Mesothelial cell of epicardium (in vitro differentiated cells): ENCODE measurements at places on chromosomes 2 and 18.
A peak's percentile ranks its signal among the peaks of the same experiment; 100 is the strongest.

DNA sequence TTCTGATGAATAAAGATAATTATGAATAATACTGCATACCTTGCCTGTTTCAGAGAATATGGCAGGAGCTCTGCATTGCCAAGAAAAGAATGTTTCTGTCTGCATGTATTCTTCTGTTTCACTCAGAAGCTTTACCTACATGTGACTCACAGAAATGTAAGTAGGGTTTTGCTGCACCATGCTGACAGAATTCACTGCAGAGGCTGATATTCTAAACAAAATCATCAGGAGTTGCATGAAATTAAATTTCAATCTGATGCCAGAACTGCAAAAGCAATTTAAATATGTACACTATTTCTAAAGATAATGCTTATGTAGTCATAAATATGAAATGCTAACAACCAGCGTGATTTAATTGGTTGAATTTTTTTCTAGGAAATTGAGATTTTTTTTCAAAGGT is 332.8 kb upstream of the FSHR start:
- no peaks in the 10 kb centered on the region for H3K4me1 ChIP-seq
- H3K27ac ChIP-seq, result no peak overlapping the region
- no peaks in the 10 kb centered on the region for H3K27me3 ChIP-seq

GRCh38 chr2:5077479-5078089 is 614.6 kb upstream of the SOX11 start:
- no peak for DNase-seq
- no peaks in the 10 kb centered on the region for H3K27me3 ChIP-seq
- H3K27ac ChIP-seq, result no peak overlapping the region
- H3K4me3 ChIP-seq, result no peak overlapping the region

- H3K27me3 ChIP-seq, result no peaks in the 10 kb centered on the region
- no peak overlapping the region for H3K27ac ChIP-seq
- H3K4me1 ChIP-seq, result peaks cover 32% of the 10 kb centered on the region
- no peak overlapping the region for H3K4me3 ChIP-seq
- DNase-seq, result no peak
These were observed 129.2 kb downstream of the MYO1B start for GRCh38 chr2:191374366-191374765.

GRCh38 chr2:204691911-204692510 is 146.7 kb downstream of the PARD3B start:
- H3K4me1 ChIP-seq, result peaks cover 26% of the 10 kb centered on the region
- H3K27me3 ChIP-seq, result no peaks in the 10 kb centered on the region
- H3K4me3 ChIP-seq, result no peak overlapping the region
- no peaks in the 10 kb centered on the region for H3K36me3 ChIP-seq

GRCh38 chr2:38131676-38132075 is 55.7 kb upstream of the CYP1B1 start:
- H3K27me3 ChIP-seq, result no peaks in the 10 kb centered on the region
- no peak overlapping the region for H3K4me3 ChIP-seq
- H3K36me3 ChIP-seq, result peaks cover 35% of the 10 kb centered on the region
- peaks cover 2% of the 10 kb centered on the region for H3K4me1 ChIP-seq
- H3K27ac ChIP-seq, result no peak overlapping the region
- no peak for DNase-seq

DNA sequence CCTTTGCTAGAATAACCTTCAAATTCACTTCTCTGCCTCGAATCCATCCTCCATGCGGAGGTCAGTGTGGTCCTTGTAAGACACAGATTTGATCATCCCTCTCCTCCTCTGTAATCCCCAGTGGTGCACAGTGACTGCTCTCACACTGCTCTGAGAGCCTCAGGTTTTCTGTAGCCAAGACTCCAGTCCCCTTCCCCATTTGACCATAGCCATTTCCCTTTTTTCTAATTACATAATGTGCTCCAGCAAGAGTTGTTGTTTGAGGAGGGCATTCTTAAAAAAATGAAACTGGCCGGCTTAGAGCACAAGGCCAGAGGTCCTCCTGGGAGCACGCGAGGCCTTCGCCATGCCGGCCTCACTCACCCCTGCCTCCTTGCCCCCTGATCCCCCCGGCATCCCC is 34.7 kb upstream of the LPIN1 start:
- H3K4me1 ChIP-seq, result peaks cover 14% of the 10 kb centered on the region
- no peak for DNase-seq
- no peak overlapping the region for H3K27ac ChIP-seq
- H3K36me3 ChIP-seq, result no peaks in the 10 kb centered on the region
- peaks cover 3% of the 10 kb centered on the region for H3K27me3 ChIP-seq

DNA sequence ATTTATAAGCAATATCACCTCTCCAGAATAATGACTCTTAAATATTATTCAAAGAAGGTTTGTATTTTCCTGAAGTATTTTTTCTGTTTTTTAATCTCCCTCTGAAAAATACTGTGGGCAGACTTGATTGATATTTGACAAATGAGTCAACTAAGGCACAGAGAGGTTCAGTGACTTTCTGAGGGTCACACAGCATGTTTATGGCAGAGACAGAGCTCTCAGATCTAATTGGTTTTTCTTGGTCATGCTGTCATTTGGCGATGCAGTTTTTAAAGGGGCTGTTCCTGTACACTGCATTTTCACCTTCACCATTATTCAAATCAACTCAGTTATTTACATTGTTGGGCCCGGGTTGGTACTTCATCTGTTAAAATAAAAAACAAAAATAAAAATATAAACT is 264.3 kb downstream of the LRRTM1 start:
- H3K27me3 ChIP-seq, result peaks cover 25% of the 10 kb centered on the region
- no peaks in the 10 kb centered on the region for H3K36me3 ChIP-seq
- H3K4me3 ChIP-seq, result no peak overlapping the region
- H3K4me1 ChIP-seq, result peaks cover 4% of the 10 kb centered on the region
- no peak overlapping the region for H3K27ac ChIP-seq
- DNase-seq, result no peak

- H3K4me3 ChIP-seq, result no peak overlapping the region
- H3K27me3 ChIP-seq, result peaks cover 4% of the 10 kb centered on the region
- peaks cover 2% of the 10 kb centered on the region for H3K4me1 ChIP-seq
- no peaks in the 10 kb centered on the region for H3K36me3 ChIP-seq
- no peak for DNase-seq
- H3K27ac ChIP-seq, result no peak overlapping the region
These were observed 179.3 kb upstream of the LHCGR start for GRCh38 chr2:48934807-48935206.

- DNase-seq, result no peak
- H3K4me1 ChIP-seq, result no peaks in the 10 kb centered on the region
- no peak overlapping the region for H3K27ac ChIP-seq
- peaks cover 34% of the 10 kb centered on the region for H3K36me3 ChIP-seq
These were observed 9.5 kb downstream of the TMEM237 start for GRCh38 chr2:201633661-201634249.

- no peaks in the 10 kb centered on the region for H3K27me3 ChIP-seq
- H3K4me3 ChIP-seq, result no peak overlapping the region
- H3K27ac ChIP-seq, result no peak overlapping the region
These were observed 36.0 kb upstream of the TTC27 start for GRCh38 chr2:32591669-32592463.

- H3K27ac ChIP-seq, result peak overlapping the region; percentile 27
- peaks cover 63% of the 10 kb centered on the region for H3K4me1 ChIP-seq
- no peaks in the 10 kb centered on the region for H3K27me3 ChIP-seq
- no peak for DNase-seq
- H3K4me3 ChIP-seq, result no peak overlapping the region
These were observed 100.7 kb upstream of the CYP1B1 start for GRCh38 chr2:38176619-38177021.

- H3K27ac ChIP-seq, result no peak overlapping the region
- H3K4me1 ChIP-seq, result peaks cover 43% of the 10 kb centered on the region
- no peaks in the 10 kb centered on the region for H3K36me3 ChIP-seq
- H3K27me3 ChIP-seq, result no peaks in the 10 kb centered on the region
- no peak for DNase-seq
These were observed 419.9 kb downstream of the TGIF1 start for GRCh38 chr18:3869848-3870247.

DNA sequence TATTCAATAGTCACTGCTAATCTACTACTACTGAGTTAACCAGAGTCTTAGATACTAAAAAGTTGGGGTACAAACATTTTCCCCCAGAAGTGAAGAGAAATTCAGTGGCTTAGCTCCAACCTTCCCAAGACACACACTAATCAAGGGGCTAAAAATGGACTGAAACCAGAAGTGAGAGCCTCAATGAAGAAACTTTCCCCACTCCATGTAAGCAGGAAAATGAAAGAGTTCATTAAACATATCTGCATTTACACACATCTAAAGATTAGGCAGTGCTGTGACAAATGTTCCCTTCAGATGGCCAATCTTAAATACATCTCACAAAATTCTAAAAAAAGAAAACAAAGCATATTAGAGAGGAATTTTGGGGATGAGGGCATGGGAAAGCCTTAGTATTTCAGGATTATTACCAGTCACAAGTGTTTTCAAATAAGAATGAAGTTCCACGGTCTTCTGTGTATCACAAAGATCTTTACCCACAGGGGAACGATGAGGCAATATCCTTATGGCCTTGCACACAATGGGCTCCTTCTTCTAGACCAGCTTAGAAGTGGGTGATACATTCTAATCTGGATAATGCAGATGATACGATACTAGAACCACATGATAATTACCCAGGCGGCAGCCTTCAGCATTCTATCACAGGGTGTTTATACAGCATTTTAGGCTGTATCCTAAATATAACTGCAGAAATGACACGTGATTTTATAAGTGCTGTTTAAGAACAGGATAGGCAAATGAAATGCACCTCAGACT is 17.1 kb downstream of the ANKRD44 start:
- DNase-seq, result no peak
- no peak overlapping the region for H3K4me3 ChIP-seq
- no peak overlapping the region for H3K27ac ChIP-seq
- no peaks in the 10 kb centered on the region for H3K27me3 ChIP-seq

DNA sequence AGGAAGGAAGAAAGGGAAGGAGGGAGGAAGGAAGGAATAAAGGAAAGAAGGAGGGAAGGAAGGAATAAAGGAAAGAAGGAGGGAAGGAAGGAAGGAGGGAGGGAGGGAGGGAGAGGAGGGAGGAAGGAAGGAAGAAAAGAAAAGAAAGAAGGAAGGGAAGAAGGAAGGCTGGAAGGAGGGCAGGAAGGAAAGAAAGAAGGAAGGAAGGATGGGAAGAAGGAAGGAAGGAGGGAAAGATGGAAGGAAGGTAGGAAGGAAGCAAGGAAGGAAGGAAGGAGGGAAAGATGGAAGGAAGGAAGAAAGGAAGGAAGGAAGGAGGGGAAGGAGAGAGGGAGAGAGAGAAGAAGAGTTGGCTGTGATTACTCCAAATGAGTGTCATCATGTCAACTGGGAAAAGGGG is 190.6 kb downstream of the ACKR3 start:
- no peak overlapping the region for H3K4me3 ChIP-seq
- H3K27me3 ChIP-seq, result no peaks in the 10 kb centered on the region
- no peaks in the 10 kb centered on the region for H3K36me3 ChIP-seq
- no peak for DNase-seq

DNA sequence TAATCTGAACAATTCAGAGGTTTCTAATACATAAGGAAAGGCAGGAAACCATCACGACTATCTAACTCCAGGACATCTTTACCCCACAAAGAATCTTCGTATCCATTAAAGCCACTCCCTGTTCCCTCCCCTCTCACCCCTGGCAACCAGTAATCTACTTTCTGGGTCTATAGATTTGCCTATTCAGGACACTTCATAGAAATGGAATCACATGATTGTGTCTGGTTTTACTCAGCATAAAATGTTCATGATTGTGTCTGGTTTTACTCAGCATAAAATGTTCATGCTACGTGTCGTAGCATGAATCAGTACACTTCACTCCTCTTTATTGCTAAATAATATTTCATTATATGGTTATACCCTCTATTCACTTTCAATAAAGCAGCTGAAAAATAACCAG is 11.6 kb downstream of the FECH start:
- peaks cover 55% of the 10 kb centered on the region for H3K36me3 ChIP-seq
- H3K27me3 ChIP-seq, result no peaks in the 10 kb centered on the region
- no peaks in the 10 kb centered on the region for H3K4me1 ChIP-seq
- H3K27ac ChIP-seq, result no peak overlapping the region

GRCh38 chr2:18467749-18468360 is 92.6 kb downstream of the RDH14 start:
- no peak overlapping the region for H3K4me3 ChIP-seq
- DNase-seq, result no peak
- peak overlapping the region; percentile 59 for H3K27ac ChIP-seq
- peaks cover 4% of the 10 kb centered on the region for H3K4me1 ChIP-seq
- no peaks in the 10 kb centered on the region for H3K36me3 ChIP-seq
- peaks cover 11% of the 10 kb centered on the region for H3K27me3 ChIP-seq

- H3K27me3 ChIP-seq, result no peaks in the 10 kb centered on the region
- H3K4me3 ChIP-seq, result no peak overlapping the region
- H3K27ac ChIP-seq, result no peak overlapping the region
These were observed 153.2 kb upstream of the ETAA1 start for GRCh38 chr2:67243919-67244318.

DNA sequence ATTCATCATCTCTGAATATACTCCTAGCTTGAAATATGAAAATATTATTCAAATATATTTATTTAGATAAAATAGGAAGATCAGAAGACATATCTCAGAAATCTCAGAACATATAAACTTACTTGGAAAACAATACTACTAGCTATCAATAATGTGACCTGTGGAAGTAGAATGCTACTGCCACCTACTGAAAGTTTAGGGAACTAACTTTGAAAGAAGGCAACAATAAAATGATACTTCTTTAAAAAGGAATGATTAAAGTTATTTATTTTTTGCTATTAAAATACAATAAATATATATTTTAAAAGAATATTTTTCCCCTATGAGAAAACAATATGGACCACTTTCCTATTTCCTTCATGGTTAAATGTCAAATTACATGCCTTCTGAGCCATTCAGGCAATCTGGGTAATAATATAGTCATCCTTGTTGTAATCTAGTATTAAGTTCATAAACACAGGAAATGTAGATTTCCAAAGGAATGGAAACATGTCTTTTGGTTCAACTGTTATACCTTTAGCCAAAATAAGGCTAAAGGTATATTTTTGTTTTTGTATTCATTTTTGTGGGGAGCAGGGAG is 26.0 kb downstream of the ACADL start:
- H3K27me3 ChIP-seq, result no peaks in the 10 kb centered on the region
- H3K4me3 ChIP-seq, result no peak overlapping the region
- H3K27ac ChIP-seq, result no peak overlapping the region
- H3K4me1 ChIP-seq, result peaks cover 7% of the 10 kb centered on the region
- H3K36me3 ChIP-seq, result no peaks in the 10 kb centered on the region

GRCh38 chr2:27989149-27989548 is 98.6 kb downstream of the BABAM2 start:
- no peak overlapping the region for H3K4me3 ChIP-seq
- H3K4me1 ChIP-seq, result peaks cover 7% of the 10 kb centered on the region
- peaks cover 7% of the 10 kb centered on the region for H3K36me3 ChIP-seq

DNA sequence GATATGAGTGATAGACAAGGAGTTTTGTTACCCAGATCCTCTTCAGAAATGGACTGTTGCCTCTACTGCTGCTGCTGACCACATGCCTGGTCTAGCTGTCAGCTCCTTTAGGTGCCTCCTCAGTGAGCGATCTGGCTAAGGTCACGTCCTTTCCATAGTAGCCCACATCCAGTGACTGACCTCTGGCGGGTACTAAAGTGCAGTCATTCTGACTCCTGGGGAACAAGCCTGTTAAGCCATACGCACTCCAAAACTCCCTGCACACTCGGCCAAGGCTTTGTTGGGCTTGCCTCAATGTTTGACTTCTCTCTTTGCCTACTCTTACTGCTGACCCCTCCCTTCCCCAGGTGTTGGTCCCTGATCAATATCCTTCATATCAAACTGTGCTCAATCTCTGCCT is 685.2 kb downstream of the IRS1 start:
- no peak overlapping the region for H3K27ac ChIP-seq
- H3K4me3 ChIP-seq, result no peak overlapping the region
- DNase-seq, result no peak

GRCh38 chr18:67108894-67109293 is 407.6 kb downstream of the DSEL start:
- H3K4me3 ChIP-seq, result no peak overlapping the region
- H3K36me3 ChIP-seq, result no peaks in the 10 kb centered on the region
- DNase-seq, result no peak
- H3K27me3 ChIP-seq, result peaks cover 7% of the 10 kb centered on the region
- H3K27ac ChIP-seq, result peak overlapping the region; percentile 12
- H3K4me1 ChIP-seq, result peaks cover 19% of the 10 kb centered on the region
